GM12891 (cell line): ENCODE measurements at places on chromosomes 3 and 15.

GRCh38 chr15:38195191-38195901, 57.3 kb upstream of the SPRED1 start:
- no peak for DNase-seq

DNA sequence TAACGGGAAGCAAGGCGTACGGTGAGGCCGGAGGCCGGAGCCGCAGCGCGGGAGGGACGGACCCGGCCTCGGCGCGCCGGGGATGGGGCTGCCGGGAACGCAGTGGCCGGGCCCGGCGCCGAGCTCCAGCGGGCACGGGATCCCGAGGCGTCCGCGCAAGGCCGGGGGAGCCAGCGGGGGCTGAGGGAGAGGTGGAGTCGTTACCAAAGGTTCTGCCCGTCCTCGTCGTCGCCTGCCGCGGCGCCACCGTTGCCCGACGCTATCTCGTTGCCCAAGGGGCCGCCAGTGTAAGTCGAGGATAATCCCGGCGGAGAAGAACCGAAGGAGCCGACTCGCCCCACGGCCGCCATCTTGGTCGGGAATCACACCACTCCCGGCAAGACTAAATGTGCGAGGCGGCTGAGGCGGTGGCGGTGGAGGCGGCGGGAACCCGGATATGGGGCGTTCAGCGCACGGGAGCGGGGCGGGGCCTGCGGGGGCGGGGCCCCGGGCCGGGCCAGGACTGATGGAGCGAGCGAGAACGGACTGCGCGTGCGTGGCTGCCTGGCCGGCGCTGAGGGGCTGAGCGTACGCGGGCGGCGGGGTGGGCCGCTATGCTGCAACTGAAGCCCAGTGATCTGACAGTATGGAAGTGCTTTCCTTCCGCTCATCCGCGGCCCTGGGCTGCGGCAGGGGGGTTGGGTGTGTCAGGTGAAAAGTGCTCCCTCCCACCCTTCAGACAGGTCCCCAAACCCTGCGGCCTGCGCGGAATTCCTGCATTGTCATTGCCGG, at the start of gene DYNC1LI1:
TSS of gene DYNC1LI1 (minus strand) at position 438 of the 771 bp plus-strand sequence. CDS start at position 350, 88 bp downstream.
- DNase-seq: peak; percentile 93

DNA sequence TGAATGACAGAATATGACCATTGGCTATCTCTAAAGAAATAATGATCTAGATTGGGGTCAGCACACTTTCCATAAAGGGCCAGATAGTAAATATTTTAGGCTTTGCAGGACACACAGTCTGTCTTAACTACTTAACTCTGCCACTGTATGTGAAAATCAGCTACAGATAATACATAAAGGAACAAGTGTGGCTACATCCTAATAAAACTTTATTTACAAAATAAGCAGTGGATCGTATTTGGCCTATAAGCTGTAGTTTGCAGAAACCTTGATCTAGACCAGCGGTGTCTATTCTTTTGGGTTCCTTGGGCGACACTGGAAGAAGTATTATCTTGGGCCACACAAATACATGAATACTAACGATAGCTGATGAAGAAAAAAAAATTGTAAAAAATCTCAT, 27.6 kb downstream of the GSK3B start:
- DNase-seq: no peak

DNA sequence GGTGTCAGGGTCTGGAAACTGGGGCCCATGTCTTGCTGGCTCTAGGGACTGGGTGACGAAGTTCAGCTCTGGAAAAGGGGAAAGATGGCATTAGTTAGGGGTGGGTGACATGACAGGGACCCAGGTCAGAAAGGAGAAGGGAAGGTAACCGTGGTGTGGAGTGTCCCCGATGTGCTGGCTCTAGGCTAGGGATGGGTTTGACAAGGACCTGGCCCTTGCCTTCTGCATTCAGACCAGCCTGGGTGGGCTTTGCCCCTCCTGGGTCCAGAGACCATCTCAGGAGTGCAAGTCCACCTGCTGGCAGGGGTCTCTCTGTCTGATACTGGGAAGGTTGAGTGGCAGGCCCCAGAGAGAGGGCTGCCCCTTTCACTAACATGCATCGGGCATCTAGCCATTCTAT, 28.7 kb upstream of the ATP2B2 start:
- DNase-seq: no peak

DNA sequence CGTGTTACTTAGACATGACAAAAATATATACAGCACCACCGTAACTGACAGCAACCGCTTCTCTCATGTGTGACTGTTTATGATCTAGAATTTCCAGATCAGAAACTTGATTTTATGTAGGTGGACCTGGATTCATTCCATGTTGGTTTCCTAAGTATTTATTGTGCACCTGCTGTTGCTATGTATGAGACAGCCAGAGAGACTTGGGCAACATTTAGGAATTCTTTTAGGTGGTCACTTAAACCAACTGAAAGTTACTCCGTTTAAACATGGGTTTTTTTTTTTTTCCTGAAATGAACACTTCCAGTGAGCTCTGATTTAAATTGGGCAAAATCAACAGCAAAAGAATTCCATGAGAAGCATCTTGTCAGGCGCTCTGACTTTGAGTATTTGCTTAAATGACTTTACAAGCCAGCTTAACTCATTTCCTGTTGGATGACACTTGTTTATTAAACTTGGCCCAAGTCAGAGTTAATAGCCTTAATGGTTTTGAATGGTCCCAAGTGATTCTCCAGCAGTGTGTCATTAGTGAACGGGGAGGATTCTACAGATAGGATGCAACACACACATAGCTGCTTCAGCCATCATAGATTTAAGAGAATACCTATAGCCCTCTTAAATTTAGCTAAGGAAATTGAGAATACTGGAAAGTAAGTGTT, 31.8 kb downstream of the MITF start:
- DNase-seq: no peak
